ENCODE measurements at places on chromosomes 4 and X.

GRCh38 chr4:183249854-183250253 lies 70.2 kb downstream of the CLDN22 start:
- no peak for DNase-seq

GRCh38 chrX:110013968-110014367 lies 11.1 kb downstream of the TMEM164 start:
- no peak for DNase-seq

DNA sequence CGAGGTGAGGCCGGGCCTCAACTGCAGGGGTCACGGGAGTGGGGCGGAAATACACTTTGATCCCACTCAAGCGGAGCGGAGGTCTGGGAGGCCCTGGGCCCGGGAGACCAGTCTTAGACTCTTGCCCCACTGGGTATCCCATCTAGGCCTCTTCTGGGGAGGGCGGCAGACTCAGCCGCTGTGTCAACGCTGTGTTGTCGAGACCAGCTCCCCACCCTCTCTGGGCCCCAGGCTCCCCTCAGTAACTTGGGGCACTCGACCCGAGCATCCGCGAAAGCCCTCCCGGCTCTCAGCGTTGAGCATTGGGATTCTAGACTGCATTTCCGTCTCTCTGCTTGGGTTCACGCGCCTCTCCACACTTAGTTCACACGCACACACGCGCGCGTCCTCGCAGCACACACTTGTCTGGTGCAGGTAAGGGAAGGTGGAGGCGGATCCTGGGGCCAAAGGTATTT lies 1.7 kb downstream of the NKX3-2 start:
- DNase-seq: no peak

DNA sequence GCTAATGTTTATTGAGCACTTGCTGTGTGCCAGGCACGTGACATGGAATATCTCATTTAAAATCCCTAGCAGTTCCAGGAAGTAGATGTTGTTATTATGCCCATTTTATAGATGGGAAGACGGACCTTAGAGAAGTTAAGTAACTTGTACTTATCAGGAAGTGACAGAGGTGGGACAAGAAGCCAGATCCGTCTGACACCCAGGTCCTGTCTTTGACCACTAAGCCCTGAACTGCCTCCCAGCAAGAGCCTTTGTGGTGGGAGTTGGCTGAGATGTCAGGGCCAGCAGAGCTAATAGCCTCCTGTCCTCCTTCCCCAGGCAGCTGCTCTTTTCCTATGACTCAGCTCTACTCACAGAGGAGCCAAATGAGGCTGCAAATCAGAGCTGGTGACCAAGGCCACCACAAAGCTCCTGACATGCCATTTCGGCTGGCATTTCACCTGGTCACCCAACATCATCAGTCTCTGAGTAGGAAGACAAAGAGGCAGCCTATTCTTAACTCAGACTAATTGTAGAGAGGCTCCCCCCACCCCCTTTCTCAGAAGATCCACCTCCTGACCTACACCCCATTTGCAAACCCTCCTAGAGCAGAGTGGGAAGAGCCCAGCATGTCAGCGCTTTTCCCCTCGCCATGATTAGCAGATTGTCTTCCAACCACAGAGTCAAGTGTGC lies 175.1 kb upstream of the KIT start:
- DNase-seq: no peak

GRCh38 chrX:149699761-149700160 lies 12.1 kb upstream of the MAGEA11 start:
- DNase-seq: no peak

DNA sequence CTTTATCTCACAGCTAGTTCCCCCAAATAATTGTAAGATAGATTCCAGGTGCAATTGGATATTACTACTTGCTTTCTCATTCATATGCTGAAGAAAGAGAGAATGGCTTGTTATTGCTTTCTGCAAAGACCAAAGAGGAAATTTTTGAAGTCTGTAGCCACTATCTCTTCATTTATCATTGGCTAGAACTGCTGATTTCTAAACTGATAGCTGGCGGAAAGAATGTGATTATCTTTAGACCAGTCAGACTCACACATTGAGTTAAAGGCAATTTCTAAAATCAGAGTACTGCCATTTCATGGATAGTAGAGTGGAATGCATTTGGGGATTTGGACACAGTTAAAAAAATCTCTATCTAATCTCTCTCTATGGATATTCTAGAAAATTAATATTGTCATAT lies 12.4 kb upstream of the TMPRSS11E start:
- no peak for DNase-seq

GRCh38 chr4:5887011-5887360 lies 5.9 kb downstream of the CRMP1 start:
- DNase-seq: no peak

- no peak for DNase-seq
These were observed 1452.7 kb upstream of the TENM3 start for GRCh38 chr4:180790471-180790870.

GRCh38 chr4:120549011-120549570 lies 373.4 kb downstream of the PRDM5 start:
- no peak for DNase-seq

DNA sequence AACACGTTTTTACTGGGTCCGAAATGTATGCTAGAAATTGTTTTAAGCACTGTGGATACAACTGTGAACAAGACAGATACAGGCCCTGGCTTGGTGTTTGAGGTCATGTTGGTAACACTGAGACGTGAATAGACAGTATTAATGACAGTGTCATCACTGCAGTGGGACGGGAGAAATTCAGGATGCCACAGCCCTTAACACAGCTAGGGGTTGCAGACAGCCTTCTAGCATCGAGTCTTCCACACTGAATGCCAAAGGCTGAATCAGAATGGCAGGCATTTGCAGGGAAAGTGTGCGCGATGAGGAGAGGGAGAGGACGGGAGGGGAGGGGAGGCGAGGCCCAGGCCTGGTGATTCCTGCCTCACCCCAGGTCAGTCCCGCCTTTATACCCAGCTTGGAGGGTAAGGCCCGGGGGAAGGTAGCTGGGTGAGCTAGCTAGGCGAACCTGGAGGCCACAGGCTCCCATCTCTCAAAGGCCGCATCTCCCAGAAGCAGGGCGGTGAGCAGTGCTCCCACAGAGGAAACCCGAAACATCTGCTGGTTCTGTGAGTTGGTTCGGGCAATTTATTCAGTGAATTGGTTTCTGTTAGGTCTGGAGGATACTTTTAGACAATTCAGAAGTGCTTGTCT lies 44.1 kb upstream of the CLDN24 start:
- no peak for DNase-seq

- no peak for DNase-seq
These were observed 169.8 kb upstream of the GALNT7 start for GRCh38 chr4:172998527-172999469.

- no peak for DNase-seq
These were observed at the start of gene BGN for GRCh38 chrX:153494541-153495361. Gene BGN, plus strand, starts transcription at chrX:153494980. Its CDS starts 9,652 bp downstream, at chrX:153504632.

DNA sequence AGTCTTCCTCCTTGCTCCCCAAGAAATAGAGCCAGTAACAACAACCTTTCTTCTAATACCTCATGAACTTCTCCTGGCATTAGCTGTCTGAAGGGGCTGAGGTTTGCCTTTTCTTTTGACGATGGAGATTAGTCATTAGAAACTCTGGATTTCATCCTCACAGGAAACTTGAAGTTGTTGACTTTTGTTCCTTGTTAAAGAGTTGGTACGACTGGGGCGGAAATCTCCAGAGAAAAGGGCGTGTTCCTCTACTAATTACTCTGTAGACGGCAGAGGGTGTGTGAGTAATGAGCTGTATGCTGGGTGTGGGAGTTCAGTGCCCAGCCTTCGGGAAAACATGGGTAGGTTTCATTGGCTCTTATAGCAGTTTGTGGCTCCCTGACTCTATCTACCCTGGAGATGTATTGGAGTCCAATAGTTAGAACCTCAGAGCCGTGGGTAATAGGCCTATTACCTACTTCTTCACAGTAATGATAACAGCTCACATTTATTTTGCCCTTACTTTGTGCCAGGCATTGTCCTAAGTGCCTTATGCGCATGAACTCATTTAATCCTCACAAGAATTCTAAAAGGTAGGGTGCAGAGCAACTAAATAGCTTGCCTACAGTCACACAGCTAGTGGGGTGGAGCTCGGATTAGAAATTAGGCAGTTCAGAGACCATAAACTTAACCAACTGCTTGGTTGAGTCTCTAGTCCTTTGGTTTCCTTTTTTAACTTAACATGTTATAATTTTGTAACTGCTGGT lies 23.4 kb downstream of the TMEM164 start:
- no peak for DNase-seq

- DNase-seq: no peak
These were observed 78.4 kb upstream of the FUNDC1 start for GRCh38 chrX:44621078-44621477.

GRCh38 chr4:101724093-101724492 lies 66.4 kb upstream of the BANK1 start:
- no peak for DNase-seq

DNA sequence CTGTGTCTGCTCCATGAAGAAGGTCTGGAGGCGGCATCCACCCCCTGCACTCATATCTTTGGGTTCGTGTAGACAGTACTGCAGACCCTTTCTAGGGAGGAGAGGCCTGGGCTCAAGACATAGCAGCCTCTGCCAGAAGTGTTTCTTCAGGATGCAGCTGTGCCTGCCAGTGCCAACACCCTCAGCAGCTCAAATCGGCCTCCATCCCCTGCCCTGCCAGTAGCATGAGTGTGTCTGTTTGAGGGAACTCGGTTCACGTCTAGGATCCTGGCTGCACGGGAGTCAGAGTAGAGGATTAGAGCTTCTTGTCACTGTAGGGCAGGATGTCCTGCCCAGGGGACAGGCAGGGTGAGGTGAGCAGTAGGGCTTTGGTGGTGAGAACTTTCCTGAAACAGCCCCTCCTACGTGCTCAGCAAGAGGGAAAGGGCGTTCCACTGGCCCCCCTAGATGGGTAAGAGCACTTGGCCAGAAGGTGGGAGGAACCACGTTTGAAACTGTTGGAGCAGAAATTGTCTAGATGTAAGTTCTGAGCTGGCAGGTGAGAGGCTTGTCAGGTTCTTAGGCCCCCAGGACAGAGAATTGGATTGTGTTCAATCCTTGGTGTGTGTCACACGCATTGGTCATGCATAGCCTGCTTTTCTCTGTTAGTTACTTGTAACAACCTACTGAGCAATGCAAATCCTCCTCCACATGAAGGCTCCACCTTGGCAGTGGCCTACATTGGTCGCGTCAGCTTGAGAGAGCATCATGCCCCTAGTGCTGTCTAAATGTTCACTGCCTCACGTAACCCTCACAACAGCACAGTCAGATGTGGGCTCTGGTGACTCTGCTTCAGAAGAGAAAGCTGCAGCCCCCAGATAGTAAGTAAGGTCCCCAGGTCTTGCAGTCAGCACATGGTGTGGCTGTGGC lies 25.8 kb upstream of the FAM193A start:
- DNase-seq: no peak

GRCh38 chrX:27997622-27998021 lies 16.4 kb upstream of the DCAF8L1 start:
- no peak for DNase-seq

DNA sequence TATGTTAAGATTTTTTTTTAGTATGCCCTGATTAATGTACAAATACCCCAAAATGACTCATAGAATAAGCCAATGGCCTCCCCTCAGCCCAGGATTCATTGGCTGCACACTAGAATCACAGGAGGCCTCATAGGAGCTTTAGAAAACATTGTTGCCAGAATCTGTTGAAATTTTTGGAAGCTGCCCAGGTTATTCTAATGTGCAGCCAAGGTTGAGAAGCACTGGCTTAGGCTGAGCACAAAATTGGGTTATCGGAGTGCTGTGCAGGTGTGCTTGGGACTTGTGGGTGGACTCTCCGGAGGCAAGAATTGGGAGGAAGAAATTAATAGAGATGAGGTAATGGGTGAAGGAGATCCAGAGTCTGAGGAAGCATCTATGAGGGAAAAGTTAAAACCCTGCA lies 41.3 kb upstream of the VCX start:
- DNase-seq: no peak

DNA sequence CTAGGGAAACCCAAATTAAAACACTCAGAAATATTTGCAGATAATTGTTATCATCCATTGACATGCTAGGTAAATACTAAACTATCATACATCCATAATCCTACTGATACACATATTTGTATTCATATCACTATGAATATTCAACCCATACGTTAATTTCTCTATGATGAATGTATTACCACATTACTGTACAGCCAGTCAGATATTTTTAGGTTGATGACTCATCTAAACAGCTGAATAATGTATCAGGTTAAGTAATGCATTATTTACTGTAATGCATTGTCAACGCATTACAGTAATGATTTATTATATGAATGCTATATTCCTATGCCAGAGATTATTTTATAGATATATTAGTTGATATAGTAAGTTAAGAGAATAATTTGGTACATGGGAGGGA lies 37.1 kb downstream of the VEGFC start:
- no peak for DNase-seq

DNA sequence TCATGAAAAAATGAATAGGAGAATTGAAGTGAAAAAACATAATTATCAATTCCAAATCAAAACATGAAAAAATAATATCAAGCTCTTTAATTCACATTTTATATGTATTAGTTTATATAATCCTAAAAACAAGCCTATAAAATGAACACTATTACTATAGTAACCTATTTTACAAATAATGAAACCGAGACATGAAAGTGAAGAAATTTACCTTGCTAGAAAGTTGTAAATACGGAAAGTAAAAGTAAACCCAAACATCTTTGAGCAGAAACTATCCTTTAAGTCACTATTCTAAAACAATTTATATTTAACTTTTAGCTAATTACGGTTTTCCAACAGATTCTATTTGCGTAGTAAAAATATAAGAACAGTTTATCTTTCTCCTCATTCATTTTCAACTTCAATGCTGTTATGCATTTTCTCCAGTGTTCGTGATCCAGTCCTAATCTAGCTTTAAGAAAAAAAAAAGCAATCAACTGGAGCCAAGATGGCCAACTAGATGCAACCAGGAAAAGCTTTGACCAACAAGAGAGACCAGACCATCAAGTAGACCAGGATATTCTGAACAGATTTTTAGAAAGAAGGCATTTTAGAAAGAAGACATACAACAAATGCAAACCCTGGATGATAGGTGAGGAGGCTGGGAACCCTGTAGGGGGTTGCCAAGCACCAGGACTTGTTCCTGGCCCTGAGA lies 67.0 kb downstream of the DDX53 start:
- DNase-seq: no peak

DNA sequence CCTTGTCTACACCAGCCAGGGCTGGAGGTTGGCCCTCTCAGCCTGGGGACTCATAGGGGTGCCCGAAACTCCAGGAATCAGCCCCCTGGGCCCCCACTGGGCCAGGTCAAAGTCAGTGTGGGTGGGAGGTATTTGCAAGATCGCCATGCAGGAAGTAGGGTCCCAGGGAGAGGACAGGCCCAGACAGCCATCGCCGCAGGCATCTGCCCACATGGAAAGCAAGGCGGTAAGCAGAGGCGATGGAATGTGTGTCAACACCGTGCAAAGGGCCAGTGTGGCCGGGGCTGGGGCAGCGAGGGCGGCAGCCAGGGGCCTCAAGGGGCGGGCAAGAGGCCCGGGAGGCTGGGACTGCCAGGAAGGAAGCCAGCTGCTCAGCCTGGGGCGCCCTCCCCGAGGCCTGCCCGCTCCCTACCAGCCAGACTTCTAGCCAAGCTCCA lies 19.3 kb upstream of the DUSP9 start:
- no peak for DNase-seq

- no peak for DNase-seq
These were observed 104.1 kb upstream of the CASK start for GRCh38 chrX:42027367-42028000.

GRCh38 chrX:135295238-135295943 lies 13.9 kb upstream of the ETDC start:
- peak; percentile 41 for DNase-seq

GRCh38 chr4:55259294-55259693 lies 86.7 kb upstream of the SRD5A3 start:
- no peak for DNase-seq

Measured in T-helper 17 cell (primary cell).